Suprapubic skin (tissue), 4 donors: ENCODE measurements at places on chromosomes 4 and X. TPM values are rescaled to one million over a fixed set of nuclear protein-coding genes. Genes with fewer than 3 reads are reported as not detected.

DNA sequence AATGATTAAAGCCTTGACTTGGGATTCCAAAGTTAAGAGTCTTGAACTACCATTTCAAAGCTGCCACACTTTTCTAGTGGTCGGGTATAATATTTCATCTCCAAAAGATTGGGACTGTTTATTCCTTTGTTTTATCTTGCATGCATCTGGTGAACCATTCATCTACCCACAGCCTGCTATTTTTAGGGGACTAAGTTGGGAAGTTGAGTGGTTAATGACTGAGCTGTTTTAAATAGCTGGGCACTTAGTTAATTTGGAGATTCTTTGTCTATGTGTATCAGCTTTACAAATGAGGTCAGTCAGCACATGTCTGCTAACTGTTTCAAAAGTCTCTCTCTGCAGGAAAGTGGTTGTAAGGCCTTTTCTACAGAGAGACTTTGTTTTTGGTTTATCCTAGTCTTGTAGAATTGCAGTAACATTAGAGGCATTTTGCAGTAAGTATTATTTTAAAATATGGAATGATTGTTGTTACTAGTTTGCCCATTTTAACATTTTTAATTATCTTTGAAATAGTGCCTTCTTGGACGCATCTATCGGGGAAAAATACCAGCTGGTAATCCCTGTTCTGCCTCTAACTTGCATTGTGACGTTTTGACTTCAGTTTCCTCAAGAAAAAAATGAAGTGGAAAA, 8.2 kb downstream of the BMP2K start:
- no peaks in the 10 kb centered on the region for H3K36me3 ChIP-seq
- peak overlapping the region; percentile 19 for H3K27ac ChIP-seq
- no peak overlapping the region for H3K4me3 ChIP-seq
- peaks cover 24% of the 10 kb centered on the region for H3K4me1 ChIP-seq

DNA sequence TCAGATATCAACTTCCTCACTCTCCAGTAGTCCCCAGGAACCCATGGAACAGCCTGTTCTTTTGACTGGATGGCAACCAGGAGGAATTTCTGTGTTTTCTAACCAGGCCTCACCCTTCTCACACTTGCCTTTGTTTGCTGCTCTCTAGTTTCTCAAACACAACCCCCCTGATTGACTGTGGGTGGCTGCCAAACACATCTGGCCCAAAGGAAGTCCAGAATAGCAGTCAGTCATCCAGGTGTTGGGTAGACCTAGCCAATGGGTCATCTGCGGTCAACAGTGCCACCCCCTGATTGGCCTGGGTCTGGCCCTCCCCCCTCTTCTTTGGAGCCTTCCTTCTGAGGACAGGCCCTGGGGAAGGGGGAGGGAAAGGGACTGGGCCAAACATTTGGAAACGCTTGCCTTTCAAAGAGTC, 53.7 kb downstream of the MSX1 start:
- no peaks in the 10 kb centered on the region for H3K27me3 ChIP-seq
- peaks cover 8% of the 10 kb centered on the region for H3K4me1 ChIP-seq
- H3K4me3 ChIP-seq = no peak overlapping the region
- H3K27ac ChIP-seq = no peak overlapping the region

DNA sequence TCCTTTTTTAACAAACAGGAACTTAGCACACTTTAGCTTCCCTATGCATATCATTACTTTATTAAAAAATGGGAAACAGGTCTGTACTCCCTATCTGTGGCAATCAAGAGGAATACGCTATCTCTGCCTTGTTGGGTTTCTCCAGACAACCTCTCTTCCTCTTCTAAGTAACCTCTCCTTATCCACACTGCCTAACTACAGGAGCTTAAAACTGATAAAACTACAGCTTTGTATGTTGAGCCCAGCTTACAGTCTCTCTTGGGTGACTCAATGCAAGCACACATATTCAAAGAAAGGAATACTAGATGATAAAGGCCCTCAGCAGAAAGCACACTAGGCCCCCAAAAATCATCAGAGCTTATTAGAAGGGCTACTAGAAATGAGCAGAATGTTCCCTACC, 8.9 kb downstream of the NUP62CL start:
- no peak overlapping the region for H3K27ac ChIP-seq
- no peaks in the 10 kb centered on the region for H3K36me3 ChIP-seq
- no peak overlapping the region for H3K4me3 ChIP-seq
- H3K4me1 ChIP-seq = no peaks in the 10 kb centered on the region

Gene USP51
- 0.42 TPM for total RNA-seq

Gene NLGN4X
- 0.64 TPM for total RNA-seq

Gene TMSB15B
- 3.1 TPM for total RNA-seq

Gene GC
- total RNA-seq = not detected

Gene RBM46
- total RNA-seq = not detected
